ENCODE measurements at places on chromosomes 12 and 14.

DNA sequence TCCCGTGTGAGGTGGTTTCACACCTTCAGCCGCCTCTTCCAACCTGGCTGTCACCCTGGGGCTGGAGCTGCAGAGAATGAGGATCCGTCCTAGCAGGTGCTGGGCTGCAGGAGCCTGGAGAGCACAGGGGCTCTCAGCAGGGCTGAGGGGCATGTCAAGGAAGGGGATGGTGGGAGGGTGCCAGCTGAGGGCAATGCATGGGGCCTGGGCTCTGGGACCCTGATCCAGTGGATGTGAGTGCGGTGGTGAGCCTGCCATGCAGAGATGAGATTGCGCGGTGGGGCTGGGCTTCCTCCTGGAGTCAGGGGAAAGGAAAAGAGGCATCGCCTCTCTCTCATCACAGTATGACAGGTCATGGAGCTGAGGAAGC is 31.5 kb downstream of the ANAPC7 start:
- DNase-seq, result no peak

- DNase-seq, result no peak
Observed at GRCh38 chr12:48424644-48425043, 47.7 kb upstream of the ANP32D start.

GRCh38 chr12:56885316-56885715 is 48.9 kb downstream of the SDR9C7 start:
- no peak for DNase-seq

GRCh38 chr12:82964446-82964845 is 277.7 kb downstream of the TMTC2 start:
- DNase-seq, result no peak

GRCh38 chr12:52521568-52522266 is 1.5 kb upstream of the KRT5 start:
- no peak for DNase-seq

DNA sequence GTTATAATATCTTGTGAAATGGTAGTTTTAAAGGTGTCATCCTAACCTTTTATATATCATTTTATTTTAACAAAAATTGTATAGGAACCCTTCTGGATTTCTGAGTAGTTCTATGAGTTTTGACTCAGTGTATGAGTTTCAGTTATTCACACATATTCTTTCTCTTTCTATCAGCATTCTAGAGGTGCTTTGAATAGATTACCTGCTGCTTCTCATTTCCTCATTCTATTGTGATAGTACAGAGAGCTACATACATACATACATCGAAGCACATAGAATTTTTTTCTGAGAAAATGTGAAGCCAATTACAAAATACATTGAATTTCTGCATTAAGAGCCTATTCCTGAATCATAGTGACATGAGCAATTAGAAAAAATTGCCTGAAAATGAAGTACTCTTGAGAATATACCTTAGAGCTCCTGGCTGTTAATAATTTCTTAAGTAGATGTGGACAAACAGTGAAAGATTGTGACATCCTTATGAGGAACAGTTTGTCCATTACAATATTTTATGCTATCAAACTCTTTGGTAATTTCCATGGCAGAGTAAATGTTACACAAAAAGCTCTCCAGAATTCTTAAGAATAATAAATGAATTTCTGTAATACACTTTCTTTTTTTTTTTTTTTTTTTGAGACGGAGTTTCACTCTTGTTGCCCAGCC is 556.6 kb downstream of the TRHDE start:
- no peak for DNase-seq

- no peak for DNase-seq
Observed at GRCh38 chr12:32025906-32026305, 66.7 kb downstream of the RESF1 start.

DNA sequence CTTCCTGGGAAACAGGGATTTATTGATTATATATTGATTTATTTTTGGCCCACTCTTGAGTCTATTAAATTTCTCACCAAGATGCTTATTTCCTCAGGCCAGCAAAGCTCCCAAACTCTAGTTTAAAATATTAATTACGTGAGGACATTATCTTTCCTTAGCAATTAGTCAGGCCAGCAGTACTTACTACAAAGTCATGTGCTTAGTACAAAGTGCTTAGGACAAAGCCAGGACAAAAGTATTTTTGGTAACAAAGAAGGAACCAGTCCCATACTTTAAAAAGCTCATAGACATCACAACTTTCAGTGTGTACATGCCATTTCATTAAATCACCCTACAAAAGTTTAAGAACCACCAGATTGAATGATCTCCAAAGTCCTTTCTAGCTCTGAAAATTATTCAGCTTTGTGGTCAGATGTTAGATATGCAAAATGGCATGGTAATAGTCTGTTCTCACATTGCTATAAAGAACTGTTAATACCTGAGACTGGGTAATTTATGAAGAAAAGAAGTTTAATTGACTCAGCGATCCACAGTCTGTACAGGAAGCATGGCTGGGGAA is 94.7 kb upstream of the PWP1 start:
- DNase-seq, result no peak

GRCh38 chr12:59164991-59165718 is 244.9 kb upstream of the LRIG3 start:
- DNase-seq, result no peak

DNA sequence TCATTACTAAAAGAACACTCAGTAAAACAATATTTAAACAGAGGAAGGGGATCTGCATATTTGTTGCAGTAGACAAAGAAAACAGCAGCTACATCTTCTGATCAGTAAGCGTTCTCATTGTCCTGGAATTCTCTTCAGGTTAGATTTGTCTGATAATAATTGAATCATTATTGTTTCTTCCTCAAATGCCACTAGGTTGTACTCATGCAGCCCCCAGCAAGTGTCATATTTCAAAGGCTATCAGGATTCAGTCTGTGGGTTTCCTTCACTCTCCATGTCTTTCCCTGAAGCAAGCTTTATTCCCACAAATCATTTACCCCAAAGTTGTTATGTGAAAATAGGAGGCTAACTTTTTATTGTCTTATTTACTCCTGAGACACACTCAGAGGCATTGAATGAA is 14.7 kb downstream of the PIK3C2G start:
- no peak for DNase-seq

GRCh38 chr14:69055125-69055524 is 76.0 kb upstream of the ACTN1 start:
- DNase-seq, result no peak

Data from D721Med (cell line).